ENCODE measurements at places on chromosomes 4 and X.

- no peak for DNase-seq
Measured at GRCh38 chrX:134654398-134655012, 3.8 kb downstream of the PLAC1 start.

DNA sequence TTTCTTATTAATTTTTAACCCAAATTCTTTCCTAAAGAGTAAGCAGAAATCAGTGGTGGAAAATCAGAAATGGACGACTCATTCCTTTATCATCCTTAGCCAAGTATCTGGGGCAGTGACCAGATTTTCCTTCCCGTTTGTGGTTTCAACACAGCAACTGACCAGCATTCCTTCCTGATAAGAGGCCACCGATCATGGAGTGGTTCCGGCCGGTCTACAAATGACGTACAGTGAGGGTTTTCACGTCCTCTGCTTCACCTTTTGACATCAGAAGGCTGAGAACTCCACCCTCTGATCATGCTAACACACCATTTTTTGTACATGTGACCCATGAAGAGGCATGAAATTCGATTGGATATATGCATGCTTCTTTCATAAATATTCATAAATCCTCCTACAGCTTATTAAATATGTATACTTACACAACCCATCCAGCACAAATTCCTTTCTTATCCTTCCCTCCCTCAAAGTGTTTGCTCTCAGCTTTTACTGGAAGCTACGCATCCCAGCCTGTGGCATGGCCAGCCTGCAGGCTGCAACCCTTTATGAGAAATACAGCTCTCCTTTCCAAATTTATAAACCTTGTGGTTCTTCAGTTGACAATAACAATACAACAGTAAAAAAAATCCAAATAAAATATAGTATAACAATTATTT, 173.0 kb upstream of the CASK start:
- peak; percentile 58 for DNase-seq

GRCh38 chr4:174999407-174999806, 81.2 kb downstream of the ADAM29 start:
- no peak for DNase-seq

DNA sequence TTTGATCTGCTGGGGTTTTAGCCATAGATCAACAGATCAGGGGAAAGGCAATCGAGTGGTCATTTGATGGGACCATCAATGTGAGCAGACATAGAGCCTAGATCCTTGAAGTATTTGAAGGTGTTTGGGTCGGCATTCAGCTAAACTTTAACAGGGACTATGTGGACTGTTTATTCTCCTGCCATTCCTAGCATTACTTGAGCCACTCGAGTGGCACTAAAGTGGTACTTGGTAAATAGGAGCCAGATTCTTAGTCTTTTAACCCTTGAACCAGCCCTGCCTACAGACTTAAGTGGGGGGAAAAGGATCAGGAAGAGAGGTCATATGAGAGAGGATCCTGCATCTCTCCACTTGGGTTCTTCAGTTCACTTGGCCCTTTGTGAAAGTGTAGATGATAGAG, 3.8 kb downstream of the MSN start:
- no peak for DNase-seq

DNA sequence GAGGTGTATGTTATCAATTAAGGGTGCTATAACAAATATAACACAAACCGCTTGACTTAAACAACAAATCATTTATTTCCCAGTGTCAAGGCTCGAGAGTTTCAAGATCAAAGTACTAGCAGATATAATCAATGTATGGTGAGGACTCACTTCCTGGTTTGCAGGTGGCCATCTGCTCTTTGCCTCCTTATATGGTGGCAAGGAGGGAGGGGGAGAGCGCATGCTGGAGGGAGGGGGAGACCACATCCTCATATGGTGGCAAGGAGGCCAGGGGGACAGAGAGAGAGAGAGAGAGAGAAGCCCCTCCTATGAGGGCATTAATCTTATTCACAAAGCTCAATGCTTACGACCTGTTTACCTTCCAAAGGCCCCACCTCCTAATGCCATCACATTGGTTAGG, 372.3 kb upstream of the SPOCK3 start:
- DNase-seq, result no peak

DNA sequence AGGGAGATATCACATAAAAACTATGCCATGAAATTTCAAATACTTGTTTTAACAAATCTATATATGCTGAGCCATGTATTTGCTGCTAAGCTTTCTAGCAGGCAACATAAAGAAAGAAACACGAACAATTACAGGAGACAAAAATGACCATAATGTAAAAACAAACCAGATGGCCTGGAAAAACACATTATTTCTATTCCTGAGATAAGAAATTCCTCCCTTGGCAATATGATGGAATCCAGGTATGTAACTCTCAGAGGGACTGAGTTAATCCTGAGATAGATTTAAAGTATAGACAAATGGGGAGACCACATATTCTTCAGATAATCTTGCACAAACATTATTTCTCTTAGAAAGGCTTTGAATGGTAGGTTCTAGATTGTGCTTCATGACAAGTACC, 224.1 kb upstream of the MAB21L2 start:
- no peak for DNase-seq

DNA sequence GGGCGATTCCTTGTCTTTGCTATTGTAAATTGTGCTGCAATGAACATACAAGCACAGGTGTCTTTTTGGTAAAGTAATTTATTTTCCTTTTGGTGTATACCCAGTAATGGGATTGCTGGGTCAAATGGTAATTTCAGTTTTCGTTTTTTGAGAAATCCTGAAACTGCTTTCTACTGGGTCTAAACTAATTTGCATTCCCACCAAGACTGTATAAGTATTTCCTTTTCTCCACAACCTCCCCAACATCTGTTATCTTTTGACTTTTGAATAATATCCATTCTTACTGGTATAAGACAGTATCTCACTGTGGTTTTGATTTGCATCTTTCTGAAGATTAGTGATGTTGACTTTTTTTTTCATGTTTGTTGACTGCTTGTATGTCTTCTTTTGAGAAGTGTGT, 2506.0 kb downstream of the PCDH7 start:
- DNase-seq, result no peak

- DNase-seq, result no peak
Measured at GRCh38 chr4:185833055-185833598, 21.1 kb upstream of the SORBS2 start.

GRCh38 chr4:119081943-119082342, 53.7 kb upstream of the MYOZ2 start:
- DNase-seq, result no peak

DNA sequence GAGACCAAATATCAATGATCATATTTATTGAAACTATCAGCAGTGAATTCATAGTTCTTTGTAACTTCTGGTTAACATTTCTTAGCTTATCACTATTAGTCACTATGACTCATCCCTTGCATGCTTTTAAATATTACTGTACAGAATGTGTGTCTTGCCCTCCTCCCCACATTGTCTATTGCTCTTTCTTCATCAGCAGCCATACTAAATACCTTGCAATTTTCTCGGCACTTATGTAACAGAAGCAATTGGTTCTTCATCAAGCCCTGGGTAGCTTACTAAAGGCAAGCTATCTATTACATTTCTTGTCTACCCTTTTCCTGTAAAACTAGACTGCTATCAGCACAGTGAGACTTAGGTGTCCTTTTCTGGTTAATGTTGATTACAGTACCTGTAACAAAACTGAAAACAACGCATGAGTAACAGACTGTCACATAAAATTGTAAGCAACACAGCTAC, 8.2 kb downstream of the KLHL4 start:
- DNase-seq, result peak; percentile 0

DNA sequence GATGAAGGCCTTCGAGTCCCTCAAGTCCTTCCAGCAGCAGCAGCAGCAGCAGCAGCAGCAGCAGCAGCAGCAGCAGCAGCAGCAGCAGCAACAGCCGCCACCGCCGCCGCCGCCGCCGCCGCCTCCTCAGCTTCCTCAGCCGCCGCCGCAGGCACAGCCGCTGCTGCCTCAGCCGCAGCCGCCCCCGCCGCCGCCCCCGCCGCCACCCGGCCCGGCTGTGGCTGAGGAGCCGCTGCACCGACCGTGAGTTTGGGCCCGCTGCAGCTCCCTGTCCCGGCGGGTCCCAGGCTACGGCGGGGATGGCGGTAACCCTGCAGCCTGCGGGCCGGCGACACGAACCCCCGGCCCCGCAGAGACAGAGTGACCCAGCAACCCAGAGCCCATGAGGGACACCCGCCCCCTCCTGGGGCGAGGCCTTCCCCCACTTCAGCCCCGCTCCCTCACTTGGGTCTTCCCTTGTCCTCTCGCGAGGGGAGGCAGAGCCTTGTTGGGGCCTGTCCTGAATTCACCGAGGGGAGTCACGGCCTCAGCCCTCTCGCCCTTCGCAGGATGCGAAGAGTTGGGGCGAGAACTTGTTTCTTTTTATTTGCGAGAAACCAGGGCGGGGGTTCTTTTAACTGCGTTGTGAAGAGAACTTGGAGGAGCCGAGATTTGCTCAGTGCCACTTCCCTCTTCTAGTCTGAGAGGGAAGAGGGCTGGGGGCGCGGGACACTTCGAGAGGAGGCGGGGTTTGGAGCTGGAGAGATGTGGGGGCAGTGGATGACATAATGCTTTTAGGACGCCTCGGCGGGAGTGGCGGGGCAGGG, 568 bp downstream of the HTT start:
- DNase-seq, result peak; percentile 58

DNA sequence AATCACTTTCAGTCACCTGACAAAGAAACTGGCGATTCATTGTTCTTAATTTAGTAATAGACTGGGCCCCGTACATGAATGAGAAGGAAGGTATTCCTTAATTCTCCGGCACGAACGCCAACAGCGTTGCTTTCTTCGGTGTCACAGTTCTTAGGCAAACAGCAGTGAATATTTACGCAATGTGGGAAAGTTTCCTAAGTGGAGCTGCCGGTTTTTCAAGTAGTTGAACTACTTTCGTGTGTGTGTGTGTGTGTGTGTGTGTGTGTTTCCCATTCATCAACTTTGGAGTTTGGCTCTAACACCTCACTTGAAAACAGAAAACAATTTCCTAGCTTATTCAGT, 651 bp downstream of the NXT2 start:
- DNase-seq, result peak; percentile 8

- no peak for DNase-seq
Measured at GRCh38 chrX:49754233-49754857, 58.6 kb upstream of the PAGE1 start.

DNA sequence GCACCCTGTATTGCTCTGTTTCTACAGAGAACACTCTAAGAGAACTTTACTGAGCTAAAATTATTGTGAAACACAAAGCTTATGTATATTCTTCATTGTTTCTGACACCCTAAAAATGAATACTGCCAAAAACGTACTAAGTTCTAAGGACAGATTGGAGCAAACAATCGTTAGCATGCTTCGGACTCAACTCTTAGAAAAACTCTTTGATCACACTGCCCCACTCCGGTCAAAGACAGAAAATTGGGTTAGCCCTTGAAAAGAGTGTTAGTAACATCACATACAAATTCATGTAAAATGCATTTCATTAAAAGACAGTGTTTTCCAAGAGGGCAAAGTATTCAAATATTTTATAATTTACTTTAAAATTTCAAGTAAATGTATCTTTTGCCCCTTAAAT, 177.4 kb downstream of the DCHS2 start:
- peak; percentile 15 for DNase-seq

DNA sequence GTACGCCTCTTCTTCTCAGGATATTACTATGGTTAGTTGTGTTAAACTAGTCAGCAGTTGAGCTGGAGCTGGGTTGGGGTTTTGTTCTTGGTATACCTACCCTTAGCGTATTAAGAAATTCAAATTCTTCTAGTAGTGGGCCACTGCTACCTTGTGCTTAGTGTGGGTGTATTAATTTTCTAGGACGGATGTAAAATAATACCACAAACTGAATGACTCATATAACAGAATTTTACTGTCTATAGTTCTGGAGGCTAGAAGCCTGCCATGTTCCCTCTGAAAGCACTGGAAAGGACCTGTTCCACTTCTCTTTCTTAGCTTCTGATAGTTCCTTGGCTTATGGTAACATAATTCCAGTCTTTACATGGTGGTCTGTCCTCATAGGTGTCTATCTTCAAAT, 1274.7 kb downstream of the ADGRL3 start:
- no peak for DNase-seq

- no peak for DNase-seq
Measured at GRCh38 chr4:7040765-7041164, 2.4 kb upstream of the TADA2B start.

- no peak for DNase-seq
Measured at GRCh38 chr4:187183826-187184225, 460.2 kb upstream of the FAT1 start.

- no peak for DNase-seq
Measured at GRCh38 chrX:69015564-69016292, 149.5 kb downstream of the PJA1 start.
